ENCODE measurements at places on chromosomes 11 and 22.

DNA sequence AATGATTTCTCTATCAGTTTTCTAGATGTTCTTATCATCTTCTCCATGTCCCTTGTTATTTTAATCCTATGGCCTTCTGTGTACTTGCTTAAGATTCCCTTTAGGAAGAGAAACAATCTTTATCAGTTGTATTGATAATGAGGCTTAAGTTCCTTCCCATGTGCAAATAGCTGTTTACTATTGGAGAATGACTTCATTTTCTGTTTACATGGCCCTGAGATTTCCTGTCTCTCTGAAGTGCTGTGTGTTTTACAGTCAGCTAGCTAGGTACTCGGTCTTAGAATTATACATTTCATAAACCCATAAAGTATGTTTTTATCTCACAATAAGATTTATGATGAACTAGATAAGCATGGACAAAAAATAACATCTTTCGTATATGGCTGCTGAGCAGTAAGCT lies 67.5 kb upstream of the CCDC179 start:
- DNase-seq: no peak

DNA sequence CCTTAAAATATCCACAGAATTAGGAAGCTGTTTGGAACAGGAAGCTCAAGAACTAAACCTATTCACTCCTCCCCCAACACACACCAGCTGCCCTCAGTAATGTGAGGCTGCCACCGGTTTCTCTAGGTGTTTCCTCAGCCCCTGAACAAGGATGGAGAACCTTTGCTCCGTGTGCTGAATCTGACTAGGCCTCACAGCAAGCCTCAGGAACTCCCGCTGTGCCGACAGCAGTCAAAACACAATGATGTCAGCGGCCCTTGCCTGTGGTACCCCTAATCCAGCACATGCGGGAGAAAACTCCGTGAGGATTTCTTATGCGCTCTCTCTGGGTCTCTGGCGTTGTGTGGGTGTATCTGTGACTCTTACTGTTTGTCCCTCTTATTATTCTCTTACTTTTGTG lies 153.3 kb downstream of the EFCAB6 start:
- no peak for DNase-seq

GRCh38 chr11:83574519-83574918 lies 288.4 kb upstream of the CCDC90B start:
- DNase-seq: no peak

DNA sequence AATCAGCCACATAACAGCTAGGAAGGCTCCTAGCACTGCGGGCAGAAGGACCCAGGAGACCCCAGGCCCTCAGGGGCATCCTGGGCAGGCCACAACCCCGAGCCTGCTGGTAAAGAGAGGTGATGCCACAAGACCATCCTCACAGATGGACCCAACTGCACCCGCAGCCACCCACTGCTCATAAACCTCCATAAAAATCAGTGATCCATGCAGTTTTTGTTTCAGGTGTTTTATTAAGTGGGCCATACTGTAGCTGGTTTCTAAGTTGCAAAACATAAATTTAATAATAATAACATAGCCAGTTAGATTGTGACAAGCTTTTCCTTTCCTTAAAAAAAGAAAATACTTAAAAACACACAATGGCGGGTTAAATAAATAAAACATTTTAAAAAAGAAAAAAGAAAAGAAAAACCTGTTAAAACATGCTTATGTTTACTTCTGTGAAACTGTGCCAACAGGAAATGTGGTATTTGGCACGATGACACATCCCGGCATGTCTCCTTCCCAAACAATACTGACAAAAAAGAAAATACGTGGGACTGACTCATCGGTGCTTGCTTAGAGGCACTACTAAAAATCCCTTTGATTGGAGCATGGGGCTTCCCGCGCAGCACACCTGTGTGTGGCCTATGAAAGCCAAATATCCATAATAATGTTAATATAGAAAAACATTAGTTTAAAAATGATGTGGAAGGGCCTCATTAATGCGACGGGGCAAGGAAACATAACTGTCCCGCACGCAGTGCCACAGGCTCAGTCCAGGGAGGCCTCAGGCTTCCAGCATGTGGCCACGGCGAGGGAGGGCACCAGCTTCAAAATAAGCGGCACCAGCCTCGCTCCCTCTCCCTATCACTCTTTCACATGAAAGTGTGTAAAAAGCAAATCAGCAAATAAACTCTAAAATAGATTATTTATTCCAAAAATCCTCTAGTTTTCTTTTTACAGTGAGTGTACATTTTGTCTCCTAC lies 47.5 kb upstream of the SCUBE2 start:
- no peak for DNase-seq

GRCh38 chr22:41367680-41368542 lies 13.8 kb upstream of the TEF start:
- no peak for DNase-seq

DNA sequence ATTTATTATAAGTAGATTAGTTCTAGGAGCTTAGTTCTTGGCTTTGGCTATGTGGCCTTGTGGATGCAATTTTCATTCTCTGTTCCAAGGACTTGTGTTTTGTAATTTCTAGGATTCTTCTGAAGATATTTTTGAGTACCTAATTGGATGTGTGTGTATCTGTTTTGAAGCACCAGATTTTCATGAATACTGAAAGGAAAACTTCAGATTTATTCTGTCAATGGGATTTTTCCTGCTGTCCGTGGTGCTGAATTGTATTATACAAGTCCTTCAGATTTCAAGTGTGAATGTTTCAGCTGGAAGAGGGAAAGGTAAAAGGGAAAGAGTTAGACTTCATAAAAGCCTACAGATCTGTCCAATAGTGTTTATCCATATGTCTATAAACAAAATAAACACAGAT lies 18.2 kb upstream of the SYN3 start:
- no peak for DNase-seq

- no peak for DNase-seq
These were observed 34.7 kb downstream of the CHRDL2 start for GRCh38 chr11:74696500-74696899.

DNA sequence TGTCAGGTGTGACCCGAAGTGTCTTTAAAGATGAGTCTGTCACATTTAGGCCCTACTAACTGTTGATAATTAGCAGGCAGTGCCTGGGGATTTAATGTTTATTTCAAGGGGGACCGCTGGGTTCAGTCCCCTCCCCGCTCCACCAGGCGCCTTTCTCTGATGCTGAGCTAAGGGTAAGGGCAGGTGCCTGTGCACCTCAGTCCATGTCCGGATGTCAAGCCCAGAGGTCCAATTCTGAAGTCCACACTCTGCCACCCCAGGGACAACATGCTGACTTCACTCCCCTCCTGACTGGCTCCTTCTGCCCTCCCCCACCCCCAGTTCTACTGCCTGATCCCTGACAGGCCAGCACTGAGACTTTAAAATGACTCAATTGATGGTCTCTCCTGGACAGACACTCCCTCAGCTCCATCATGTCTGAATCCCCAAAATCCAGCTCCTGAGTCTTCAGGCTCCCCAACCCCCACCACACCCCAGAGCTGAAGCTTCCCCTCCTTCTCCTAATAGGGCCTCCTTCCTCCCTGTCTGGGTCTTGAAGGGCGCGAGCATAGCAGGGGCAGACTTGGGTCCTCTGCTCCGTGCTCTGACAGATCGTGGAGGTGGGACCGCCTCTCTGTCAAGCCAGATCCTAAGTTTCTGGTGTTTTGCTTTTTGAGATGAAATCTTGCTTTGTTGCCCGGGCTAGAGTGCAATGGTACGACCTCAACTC lies 49.8 kb upstream of the ANO1 start:
- no peak for DNase-seq

GRCh38 chr22:24996420-24996952 lies 44.0 kb downstream of the KIAA1671 start:
- no peak for DNase-seq

- DNase-seq: peak; percentile 86
These were observed 33.9 kb downstream of the LMO2 start for GRCh38 chr11:33857933-33858371.

DNA sequence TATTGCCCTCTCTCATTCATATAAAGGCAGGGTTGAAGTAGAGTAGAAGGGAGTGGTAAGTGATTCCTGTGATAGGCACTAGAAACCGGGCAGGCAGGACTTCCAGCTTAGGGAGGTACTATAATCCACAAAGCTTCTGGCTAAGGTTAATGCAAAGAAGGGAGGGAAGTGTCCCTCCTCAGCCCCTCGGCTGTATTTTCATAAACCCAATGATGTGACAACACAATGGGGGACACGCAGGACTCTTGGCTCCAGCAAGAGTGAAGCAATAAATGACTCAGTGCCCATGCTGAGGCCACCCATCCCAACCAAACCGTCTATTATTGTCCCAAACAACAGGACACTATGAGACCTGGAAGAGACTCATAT lies 90.7 kb downstream of the ETS1 start:
- no peak for DNase-seq

DNA sequence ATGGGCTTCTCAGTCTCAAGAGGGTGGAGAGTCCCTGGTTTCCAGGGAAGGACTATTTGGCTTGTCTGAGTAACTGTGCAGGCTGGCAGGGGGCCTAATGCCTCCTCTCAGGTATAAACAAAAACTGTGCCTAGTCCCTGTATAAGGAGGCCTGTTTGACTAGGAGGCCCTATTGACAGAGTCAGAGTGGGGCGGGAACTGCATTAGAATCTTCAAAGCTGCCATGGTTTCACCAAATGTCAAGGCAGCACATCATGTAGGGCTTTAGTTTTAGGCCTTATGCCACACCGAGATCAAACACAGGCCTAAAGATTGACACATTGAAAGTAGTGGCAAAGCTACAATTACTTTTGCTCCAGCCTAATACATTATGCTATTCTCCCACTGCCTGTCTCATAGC lies 611.5 kb upstream of the B3GAT1 start:
- no peak for DNase-seq

GRCh38 chr22:28222052-28222451 lies 303.0 kb upstream of the PITPNB start:
- DNase-seq: no peak

GRCh38 chr22:32810555-32811133 lies 9.1 kb downstream of the TIMP3 start:
- no peak for DNase-seq

DNA sequence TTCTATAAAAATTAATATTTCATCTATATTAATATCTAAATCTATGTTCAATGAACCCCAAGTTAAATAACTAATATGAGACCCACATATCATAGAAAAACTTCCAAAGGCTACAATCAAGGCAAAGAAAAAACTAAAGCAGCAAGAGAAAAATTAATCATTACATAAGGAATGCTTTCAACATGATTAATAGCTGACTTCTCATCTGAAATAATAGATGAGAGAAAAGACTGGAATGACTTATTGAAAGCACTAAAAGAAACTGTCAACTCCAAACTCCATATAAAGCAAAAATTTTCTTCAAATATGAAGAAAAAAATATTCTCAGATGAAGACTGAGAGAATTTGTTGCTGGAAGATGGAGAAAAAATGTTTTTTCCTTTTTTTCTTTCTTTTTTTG lies 13.0 kb downstream of the TRIM5 start:
- DNase-seq: no peak

DNA sequence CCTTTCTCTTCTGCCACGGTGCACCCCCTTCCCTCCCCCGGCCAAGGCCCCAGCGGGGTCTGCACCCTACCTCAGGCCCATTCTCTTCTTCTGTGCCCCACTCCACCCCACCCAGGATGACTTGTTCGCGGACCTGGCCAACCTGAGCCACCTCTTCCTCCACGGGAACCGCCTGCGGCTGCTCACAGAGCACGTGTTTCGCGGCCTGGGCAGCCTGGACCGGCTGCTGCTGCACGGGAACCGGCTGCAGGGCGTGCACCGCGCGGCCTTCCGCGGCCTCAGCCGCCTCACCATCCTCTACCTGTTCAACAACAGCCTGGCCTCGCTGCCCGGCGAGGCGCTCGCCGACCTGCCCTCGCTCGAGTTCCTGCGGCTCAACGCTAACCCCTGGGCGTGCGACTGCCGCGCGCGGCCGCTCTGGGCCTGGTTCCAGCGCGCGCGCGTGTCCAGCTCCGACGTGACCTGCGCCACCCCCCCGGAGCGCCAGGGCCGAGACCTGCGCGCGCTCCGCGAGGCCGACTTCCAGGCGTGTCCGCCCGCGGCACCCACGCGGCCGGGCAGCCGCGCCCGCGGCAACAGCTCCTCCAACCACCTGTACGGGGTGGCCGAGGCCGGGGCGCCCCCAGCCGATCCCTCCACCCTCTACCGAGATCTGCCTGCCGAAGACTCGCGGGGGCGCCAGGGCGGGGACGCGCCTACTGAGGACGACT lies 15.9 kb downstream of the RTN4RL2 start:
- peak; percentile 58 for DNase-seq

DNA sequence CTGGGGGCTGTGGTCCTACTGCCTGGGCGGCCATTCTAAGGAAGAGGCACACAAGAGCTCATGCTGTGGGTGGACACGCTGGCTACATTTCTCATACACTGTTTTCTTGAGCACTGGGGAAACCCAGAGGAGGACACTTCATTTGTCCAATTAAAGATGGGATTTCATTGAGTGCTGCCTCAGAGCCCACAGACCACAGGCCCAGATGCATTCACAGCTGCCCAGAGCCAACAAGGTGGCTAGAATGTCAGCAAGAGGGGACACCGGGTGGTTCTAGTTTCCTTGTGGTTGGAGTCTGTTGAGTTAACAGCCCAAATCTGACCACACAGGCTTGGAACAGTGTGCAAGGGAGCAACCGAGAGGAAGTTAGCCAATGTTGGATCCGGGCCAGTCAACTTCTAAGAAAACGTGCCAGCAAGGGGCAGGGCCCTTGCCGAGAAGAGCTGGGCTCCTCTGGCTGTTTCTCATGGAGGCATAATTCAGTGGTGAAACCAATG lies 35.0 kb upstream of the SORL1 start:
- DNase-seq: no peak

- no peak for DNase-seq
These were observed 19.2 kb downstream of the MRGPRX3 start for GRCh38 chr11:18151581-18151980.

DNA sequence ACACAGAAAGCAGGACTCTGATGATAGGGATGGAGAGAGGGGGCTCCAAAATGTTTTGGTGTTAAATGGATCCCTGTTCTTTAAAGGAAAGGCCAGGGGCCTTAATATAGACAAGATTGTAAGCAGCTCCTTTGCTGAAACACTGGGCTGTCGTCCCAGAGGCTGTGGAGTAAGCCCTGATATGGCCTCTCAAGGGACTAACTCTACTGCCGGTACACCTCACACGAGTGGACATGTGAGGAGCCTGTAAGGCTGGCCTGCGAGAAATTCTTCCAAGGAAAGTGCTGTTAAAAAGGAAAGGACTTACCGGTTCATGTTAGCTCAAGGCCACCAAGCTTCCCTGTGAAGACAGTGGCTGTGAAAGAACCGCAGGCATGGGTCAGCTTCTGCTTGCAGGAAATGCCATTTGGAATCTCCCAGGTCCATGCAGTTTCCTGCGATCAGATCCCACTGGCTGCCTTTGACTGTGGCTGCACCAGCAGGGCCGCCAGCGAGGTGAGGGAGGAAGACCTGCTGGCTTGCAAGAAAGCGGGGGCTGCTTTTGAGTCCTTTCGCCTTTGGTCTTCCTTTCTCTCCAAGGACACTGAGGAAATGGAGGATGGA lies 106.6 kb downstream of the PRR5L start:
- DNase-seq: no peak

DNA sequence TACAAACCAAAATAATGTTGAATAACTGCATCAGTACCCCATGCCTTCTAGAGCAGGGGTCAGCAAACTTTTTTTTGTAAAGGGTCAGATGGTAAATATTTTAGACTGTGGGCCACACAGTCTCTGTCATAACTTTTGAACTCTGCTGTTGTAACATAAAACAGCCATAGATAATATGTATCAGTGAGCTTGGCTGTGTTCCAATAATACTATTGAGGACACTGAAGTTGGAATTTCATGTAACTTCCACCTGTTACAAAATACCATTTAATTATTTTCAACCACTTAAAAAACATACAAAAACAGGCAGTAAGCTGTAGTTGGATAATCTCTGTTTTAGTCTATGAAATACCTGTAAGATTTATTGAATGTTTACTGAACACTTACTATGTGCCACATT lies 55.2 kb downstream of the PICALM start:
- DNase-seq: no peak

Data from B cell (primary cell).